Activated naive CD8-positive, alpha-beta T cell treated with anti-CD3 and anti-CD28 coated beads for 36 hours (primary cell): ENCODE measurements at places on chromosomes 3 and 15. TPM values are rescaled to one million over a fixed set of nuclear protein-coding genes. Genes with fewer than 3 reads are reported as not detected.

The PLCD1 gene
- total RNA-seq, result 9.1 TPM

The KBTBD8 gene
- total RNA-seq, result 30.6 TPM

The SPINK8 gene
- total RNA-seq, result not detected

The GABRG3 gene
- total RNA-seq, result not detected

The HCN4 gene
- total RNA-seq, result not detected

The ISLR gene
- total RNA-seq, result not detected

The ISLR2 gene
- total RNA-seq, result not detected

The WDR93 gene
- total RNA-seq, result not detected

The NTRK3 gene
- not detected for total RNA-seq

The SLC15A2 gene
- total RNA-seq, result 1.5 TPM

The FBXO40 gene
- total RNA-seq, result not detected

The GOLGA8R gene
- total RNA-seq, result 1.8 TPM

The WNT5A gene
- not detected for total RNA-seq

The GOLGA6L7 gene
- not detected for total RNA-seq

The MED12L gene
- total RNA-seq, result 1.6 TPM

The MYO5A gene
- total RNA-seq, result 18.1 TPM

The CAND2 gene
- total RNA-seq, result 2.6 TPM

The TUSC7 gene
- total RNA-seq, result not detected

The CELF6 gene
- 0.16 TPM for total RNA-seq

The PLS1 gene
- 7.0 TPM for total RNA-seq

The C3orf62 gene
- 4.0 TPM for total RNA-seq

The SLCO2A1 gene
- total RNA-seq, result 0.08 TPM
